Fibroblast of gingiva (primary cell): ENCODE measurements at places on chromosomes 13 and 19.

GRCh38 chr19:46976845-46977320 is 42.8 kb upstream of the NPAS1 start:
- peak; percentile 68 for DNase-seq

DNA sequence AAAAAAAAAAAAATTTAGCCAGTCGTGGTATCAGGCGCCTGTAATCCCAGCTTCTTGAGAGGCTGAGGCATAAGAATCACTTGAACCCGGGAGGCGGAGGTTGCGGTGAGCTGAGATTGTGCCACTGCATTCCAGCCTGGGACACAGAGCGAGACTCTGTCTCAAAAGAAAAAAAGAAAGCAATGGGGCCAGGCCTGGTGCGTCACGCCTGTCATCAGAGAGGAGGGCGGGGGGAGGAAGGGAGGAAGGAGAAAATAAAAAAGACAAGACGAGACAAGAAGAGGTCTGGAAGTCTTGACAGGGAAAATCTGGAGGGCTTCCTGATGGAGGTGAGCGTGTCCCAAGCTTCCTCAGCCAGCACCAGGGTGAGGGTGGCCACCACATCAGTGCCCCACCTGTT is 54.9 kb upstream of the PTPRS start:
- no peak for DNase-seq

GRCh38 chr19:50427997-50428425 is 4.7 kb upstream of the MYBPC2 start:
- DNase-seq, result peak; percentile 77

DNA sequence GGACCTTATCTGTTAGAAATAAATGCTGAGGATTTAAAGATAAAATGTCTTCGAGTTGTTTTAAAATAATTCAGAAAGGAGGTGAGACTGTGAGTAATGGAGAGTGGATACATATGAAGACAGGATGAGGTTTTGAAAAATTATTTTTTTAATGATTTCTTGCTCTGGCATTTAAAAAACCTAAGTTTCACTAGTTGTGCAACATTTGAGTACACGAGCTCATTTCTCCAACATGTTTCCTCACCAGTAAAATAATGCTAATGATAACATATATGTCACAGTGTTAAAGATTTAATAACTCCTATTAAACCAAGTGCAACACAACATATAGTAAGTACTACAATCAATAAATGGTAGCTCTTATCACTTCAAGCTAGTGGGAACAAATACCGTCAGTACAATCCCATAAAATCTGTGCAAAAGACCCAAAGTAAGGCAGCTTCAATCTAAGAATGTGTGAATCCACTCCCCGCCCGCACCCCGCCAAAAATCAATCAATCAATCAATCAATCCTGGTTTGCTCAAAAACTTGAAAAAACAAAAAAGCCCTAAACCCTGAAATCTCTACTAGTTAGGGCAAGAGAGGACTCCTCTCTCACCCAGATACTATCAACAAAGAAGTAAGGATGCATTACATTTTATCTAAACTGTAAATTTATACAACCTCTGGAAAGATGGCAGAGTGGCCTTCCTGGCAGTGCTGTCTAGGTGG is 1.3 kb downstream of the ALG5 start:
- DNase-seq, result peak; percentile 32

DNA sequence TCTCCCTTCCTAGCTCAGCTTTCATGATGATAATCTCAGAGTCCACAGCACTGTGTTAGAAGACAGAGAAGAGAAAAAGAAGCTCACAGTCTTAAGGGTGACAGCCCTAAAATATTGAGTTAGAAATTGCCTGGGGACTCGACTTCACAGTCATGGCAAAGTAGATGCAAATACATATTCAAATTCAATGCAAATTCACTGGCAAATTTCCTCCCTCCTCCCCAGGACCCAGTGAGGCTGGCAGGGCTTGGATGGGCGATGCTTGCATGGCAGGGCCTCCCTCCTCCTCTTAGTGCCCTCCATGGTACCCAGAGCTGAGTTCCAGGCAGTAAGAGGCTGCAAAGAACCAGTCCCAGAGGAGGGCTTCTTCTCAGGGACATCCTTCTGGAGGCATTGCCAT is 115.6 kb upstream of the UQCRFS1 start:
- no peak for DNase-seq

- no peak for DNase-seq
Measured at GRCh38 chr19:23887642-23888041, 27.0 kb upstream of the ZNF726 start.

GRCh38 chr19:3575260-3575741 is 2.6 kb downstream of the HMG20B start:
- no peak for DNase-seq

- DNase-seq, result no peak
Measured at GRCh38 chr13:96617528-96617927, 376.7 kb downstream of the OXGR1 start.

GRCh38 chr13:24050292-24050711 is 110.2 kb upstream of the SPATA13 start:
- peak; percentile 79 for DNase-seq

GRCh38 chr13:66446413-66446812 is 783.7 kb downstream of the PCDH9 start:
- no peak for DNase-seq

- DNase-seq, result no peak
Measured at GRCh38 chr19:44498988-44499387, 1.3 kb downstream of the ZNF180 start.

DNA sequence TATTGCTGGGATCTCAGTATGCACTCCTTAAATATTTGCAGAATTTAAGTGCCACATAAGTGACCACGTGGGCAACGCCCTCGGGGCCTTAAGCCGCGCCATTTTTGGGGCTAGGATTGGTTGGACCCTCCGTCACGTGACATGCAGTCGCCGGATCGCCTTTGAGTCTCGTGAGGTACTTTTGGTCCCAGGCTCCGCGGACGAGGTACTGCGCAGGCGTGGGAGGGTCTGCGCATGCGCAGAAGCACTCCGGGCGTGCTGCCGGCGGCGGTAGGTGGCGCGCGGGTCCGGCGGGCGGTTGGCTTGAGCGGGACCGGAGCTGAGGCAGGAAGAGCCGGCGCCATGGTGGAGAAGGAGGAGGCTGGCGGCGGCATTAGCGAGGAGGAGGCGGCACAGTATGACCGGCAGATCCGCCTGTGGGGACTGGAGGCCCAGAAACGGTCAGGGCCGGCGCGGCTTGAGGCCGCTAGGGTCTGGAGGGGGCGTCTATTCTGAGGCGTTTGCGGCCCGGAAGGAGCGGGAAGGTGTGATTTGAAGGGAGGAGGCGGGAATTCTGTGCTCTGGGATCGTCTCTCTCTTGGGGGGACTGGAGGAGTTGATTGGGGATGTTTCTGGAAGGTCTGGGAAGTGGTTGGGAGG is at the start of gene SAE1:
SAE1 (plus strand) TSS at position 247 of the 639 bp plus-strand sequence; CDS start at position 343, 96 bp downstream.
- peak; percentile 98 for DNase-seq

- no peak for DNase-seq
Measured at GRCh38 chr19:12453495-12453894, 12.7 kb upstream of the ZNF443 start.

- DNase-seq, result no peak
Measured at GRCh38 chr19:47539747-47540311, 25.0 kb upstream of the NAPA start.

DNA sequence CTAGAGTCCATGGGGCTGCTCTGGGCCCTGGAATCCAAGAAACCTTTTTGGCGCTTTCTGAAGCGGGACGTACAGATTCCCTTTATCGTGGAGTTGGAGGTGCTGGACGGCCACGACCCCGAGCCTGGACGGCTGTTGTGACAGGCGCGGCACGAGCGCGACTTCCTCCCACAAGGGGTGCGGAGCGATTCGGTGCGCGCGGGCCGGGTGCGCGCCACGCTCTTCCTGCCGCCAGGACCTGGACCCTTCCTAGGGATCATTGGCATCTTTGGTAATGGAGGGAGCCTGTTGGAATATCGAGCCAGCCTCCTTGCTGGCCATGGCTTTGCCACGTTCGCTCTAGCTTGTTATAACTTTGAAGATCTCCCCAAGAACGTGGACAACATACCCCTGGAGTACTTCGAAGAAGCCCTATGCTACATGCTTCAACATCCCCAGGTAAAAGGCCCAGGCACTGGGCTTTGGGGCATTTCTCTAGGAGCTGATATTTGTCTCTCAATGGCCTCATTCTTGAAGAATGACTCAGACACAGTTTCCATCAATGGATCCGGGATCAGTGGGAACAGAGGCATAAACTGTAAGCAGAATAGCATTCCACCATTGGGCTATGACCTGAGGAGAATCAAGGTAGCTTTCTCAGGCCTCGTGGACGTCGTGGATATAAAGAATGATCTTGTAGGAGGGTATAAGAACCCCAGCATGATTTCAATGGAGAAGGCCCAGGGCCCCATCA is 3.5 kb upstream of the ZFP82 start:
- no peak for DNase-seq

- peak; percentile 21 for DNase-seq
Measured at GRCh38 chr13:20721454-20722357, 18.2 kb downstream of the IL17D start.

DNA sequence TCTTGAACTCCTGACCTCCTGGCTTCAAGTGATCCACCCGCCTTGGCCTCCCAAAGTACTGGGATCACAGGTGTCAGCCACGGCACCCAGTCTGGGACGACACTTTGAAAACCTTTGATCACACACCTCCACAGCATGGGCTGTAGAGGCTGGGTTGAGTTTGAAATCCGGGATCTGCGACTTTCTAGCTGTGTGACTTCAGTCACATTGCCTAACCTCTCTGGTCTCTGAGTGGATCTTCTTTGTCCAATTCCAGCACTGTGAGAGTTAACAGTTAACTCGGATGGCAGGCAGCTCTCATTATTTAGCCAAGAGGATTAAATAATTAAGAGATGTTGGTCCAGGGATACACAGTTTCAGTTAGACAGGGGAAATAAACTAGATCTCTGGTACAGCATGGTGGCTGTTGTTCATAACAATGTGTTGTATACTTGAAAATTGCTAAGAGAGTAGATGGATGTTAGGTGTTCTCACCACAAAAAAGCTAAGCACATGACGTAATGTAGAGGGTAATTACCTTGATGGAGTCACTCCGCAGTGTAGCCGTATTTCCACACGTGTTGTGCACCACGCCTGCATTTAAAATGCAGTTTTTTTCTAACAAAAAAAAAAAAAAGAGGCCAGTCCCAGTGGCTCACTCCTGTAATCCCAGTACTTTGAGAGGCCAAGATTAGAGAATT is 1.9 kb downstream of the GALP start:
- DNase-seq, result no peak

DNA sequence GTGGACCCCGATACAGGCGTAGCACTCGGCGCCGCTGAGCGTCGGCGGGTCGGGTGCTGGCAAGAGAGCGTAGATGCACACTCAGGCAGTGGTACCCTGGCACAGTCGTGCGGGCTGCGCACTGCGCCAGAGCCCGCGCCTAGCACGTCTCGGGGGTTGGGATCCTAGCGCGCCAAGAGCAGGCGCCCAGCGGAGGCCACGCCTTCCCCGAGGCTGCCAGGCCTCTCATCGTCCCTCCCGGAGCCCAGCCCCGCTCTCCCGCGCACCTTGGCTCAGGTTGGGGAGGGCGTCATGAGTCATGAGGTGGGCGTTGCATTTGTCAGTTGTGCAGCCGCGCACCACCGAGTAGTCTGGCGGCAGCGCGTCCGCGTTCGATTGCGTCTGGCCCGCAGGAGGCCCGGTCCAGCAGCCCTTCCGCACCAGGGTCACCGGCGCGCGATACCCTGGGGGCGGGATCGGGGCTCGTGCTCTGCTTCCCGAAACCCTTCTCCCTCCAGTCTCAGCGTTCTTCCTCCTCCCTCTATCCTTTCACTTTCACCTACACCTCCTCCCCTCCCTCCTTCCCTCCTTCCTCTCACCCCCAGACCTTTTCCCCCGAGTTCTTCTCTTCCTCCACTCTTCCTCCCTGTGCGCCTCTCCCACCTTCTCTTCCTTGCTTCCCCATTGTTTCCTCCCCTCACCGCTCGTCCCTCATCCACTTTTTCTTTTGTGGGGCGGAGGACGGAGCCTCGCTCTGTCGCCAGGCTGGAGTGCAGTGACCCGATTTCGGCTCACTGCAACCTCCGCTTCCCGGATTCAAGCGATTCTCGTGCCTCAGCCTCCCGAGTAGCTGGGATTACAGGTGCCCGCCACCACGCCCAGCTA is 3.5 kb downstream of the LYPD5 start:
- DNase-seq, result no peak

- DNase-seq, result no peak
Measured at GRCh38 chr19:40141551-40141950, 49.7 kb upstream of the MAP3K10 start.

DNA sequence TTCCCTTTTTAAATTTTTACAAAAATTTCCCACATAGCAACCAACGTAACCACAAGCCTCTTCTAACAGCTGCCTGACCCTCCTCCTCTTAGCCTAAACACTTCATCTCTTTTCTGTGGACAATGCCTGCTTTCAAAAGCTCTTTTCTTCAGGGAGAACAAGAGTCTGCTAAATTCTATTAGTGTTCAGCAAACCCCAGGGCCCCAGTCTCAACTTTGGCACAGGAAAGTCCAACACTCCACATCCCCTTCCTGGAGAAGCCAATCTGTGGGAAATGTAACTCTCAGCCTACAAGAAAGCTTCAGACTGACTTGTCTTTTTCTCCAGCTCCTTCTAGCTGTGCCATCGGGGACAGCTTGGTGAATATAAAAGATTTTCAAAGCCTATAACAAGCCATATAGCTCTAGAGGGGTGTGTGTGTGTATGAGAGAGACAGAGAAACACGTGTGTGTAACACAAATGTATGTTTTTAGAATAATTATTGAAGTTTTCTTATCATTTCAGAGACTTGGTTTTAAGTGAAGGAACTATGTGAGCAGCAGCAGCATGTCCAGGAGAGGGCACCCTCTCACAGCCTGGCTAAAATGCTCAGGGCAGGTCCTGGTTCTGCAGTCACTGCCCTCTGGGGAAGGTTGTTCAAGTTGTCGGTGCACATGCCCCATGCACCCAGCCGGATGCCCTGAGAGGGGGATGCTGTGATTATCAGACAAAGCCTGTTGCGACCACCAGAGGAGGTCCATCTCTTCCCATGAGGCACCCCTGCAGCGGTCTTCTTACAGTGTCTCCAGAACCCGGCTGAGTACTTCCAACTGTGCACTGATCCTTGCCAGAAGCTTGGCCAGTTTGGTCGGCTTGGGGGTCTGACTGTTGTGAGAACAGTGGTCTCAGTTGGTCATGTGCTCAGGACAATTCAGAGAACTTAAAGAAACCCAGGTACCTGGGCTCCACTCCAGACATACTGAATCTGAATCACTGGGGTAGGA is 34.4 kb downstream of the CCDC70 start:
- peak; percentile 43 for DNase-seq
